ENCODE measurements at places on chromosomes 6 and 20.

DNA sequence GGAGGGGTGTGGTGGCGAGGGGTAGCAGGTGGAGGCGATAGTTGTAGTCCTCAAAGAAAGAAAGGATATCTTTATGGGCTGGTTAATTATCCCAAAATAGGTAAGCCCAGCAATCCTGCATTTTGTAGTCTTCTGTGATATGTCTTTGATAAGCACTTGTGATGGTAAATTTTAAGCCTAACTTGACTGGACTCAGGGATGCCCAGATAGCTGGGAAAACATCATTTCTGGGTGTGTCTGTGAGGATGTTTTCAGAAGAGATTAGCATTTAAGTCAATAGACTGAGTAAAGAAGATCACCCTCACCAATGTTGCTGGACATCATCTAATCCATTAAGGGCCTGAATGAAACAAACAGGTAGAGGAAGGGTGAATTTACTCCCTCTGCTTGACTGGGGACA is 124.8 kb upstream of the RIPOR2 start:
- no peak for DNase-seq

GRCh38 chr6:25927756-25928216 is 2.7 kb downstream of the SLC17A2 start:
- DNase-seq = no peak

- DNase-seq = no peak
These were observed 96.8 kb downstream of the PSMG4 start for GRCh38 chr6:3355358-3356055.

- DNase-seq = no peak
These were observed 20.6 kb upstream of the EPB41L2 start for GRCh38 chr6:131083687-131084086.

- no peak for DNase-seq
These were observed 106.5 kb downstream of the CDH26 start for GRCh38 chr20:60064554-60065196.

DNA sequence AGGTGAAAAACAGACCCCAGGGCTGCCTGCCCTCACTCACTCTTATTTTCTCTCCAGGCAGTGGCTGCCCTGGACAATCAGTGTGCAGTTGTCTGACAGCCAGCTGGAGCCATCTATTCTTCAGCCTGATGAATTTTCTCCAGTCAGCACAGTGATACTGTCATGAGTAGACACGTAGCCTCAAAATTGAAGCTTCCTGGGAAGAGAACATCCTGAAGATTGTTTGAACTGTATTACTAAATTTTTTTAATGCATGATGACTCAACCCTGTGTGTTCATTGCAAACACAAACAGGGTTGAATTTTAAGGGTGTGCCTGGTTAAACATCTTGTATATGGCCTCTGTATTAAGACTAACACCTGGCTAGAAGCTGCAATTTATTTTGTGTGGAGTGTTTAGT is 49.8 kb upstream of the STXBP5 start:
- DNase-seq = peak; percentile 14

- no peak for DNase-seq
These were observed 37.1 kb upstream of the KCNK5 start for GRCh38 chr6:39266375-39266774.

DNA sequence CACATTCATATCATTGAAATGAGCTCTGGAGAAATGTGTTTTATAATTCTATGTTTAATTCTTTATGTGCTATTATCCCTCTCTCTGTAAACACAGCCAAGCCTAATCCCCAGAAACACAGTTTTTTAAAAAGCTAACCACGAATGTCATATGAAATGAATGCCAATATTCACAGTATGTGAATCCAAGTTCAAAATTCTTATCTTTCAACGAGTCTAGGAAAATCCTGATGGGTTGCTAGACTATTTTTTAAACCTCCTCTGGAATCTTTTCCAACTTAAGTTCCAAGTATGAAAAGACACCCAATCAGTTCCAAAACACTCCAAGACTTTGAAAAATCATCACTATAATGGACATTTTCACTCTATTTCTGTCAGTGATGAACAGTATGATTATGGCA is 689.3 kb downstream of the HACE1 start:
- no peak for DNase-seq

DNA sequence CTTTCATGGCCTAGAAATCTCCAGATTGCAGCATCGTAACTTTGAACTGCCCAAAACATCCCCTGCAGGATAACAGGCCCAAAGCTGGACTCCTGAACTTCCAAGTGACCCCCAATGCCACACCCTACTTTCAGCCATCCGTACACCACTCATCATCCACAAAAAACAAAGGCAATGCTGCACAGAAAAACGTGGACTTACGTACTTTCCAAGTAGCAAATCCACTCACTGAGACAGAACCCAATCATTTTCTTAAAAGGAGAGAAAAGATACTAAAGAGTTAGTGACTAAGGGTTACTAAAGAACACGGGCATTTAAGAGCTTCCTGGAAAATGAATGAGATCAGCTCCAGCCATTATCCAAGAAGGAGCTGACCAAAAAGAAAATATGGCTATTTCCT is 211.0 kb downstream of the WDR27 start:
- no peak for DNase-seq

DNA sequence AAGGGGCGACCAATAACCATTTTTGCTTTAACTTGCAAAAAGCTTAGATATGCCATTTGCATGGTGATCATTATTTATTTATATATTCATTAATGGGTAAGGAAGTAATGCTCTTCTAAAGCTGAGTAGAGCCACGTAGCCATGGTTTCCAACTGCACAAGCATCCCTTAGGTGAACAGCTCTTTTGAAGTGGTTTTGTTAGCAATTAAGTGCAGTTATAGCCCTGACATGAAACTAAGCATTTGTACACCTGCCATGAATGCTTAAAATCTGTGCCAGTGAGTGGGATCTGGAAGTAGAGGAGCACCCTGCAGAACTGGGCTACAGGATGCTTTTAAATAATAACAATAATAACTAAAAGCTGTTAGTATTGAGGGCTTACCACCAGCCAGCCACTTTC is 19.1 kb downstream of the TRAF3IP2 start:
- DNase-seq = peak; percentile 75

- DNase-seq = peak; percentile 57
These were observed at the start of gene ZNF334 for GRCh38 chr20:46512943-46513844. Gene ZNF334 (minus strand): TSS chr20:46513559. CDS start chr20:46512102, 1,457 bp downstream.

DNA sequence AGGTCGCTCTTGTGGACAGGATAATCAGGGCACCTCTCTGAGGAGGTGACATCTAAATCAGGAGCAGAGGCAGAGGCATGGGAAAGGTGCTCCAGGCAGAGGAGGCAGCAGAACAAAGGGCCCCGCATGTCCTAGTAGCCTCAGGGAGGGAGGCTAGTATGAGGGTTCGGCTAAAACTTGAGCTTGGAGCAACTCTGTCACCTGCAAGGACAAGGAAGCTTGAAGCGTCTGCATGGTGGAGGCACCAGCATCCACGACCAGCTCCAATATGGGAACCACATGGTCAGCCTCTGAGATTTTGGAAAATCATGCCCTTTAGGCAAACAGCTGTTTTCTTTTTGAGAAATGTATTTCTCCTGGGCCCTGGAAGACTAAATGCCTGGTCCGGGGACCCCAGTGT is 13.0 kb upstream of the MPC1 start:
- DNase-seq = no peak

DNA sequence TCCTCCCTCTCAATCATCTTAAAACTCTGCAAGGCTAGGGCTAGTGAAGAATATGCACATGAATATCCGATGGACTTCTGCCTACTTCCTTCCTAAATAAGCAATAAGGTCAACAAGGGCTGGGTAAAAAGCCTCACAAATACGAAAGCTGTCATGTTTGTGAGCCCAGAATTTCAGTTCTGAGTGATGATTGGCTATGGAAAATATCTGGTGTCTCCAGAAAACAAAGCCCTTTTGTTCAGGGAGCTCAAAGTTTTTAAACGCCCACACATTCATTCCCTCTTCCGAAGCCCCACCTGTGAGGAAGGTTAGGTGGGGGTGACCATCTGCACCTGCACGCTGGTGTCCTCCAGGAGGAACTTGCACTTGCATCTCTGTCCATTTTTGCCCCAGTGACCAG is 126.9 kb upstream of the ARMC2 start:
- DNase-seq = no peak

GRCh38 chr6:72035486-72035885 is 149.1 kb downstream of the RIMS1 start:
- DNase-seq = no peak

- no peak for DNase-seq
These were observed 357.5 kb upstream of the JAG1 start for GRCh38 chr20:11031300-11031699.

DNA sequence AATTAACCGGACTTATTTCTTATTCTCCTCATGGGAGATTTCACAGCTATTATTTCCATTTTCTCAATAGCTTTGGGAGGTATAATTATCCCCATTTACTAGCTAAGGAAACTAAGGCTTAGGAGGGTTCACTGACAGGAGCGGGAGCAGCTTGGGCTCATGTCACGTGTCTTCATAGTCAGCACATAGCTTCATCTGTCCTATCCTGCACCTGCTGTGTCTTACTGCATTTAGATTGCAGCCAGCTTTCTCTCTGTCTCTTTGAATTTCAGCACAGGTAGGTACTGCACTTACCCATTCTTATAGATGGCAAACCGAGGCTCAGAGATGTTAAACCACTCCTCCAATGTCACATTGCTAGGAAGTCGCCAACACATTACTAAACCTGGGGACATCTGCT is 839.9 kb downstream of the MAFB start:
- DNase-seq = no peak

DNA sequence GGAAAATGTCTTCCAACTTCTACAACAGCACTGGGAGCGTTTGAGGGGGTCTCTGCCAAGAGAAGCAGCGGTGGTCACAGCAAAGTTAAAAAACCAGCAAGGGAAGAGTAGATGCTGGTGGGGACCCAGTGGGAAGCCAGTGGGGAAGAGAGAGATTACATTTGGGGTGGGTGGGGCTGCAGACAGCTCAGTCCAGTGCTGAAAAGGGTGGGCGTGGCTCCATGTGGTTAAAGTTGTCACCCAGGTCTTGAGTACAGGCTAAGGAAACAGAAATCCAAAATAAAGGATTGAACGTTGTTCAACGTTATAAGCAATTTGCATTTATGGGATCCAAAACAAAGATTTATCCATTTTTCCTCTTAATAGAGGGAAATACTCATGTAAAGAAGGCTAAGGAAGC is 106.3 kb upstream of the LY86 start:
- no peak for DNase-seq

DNA sequence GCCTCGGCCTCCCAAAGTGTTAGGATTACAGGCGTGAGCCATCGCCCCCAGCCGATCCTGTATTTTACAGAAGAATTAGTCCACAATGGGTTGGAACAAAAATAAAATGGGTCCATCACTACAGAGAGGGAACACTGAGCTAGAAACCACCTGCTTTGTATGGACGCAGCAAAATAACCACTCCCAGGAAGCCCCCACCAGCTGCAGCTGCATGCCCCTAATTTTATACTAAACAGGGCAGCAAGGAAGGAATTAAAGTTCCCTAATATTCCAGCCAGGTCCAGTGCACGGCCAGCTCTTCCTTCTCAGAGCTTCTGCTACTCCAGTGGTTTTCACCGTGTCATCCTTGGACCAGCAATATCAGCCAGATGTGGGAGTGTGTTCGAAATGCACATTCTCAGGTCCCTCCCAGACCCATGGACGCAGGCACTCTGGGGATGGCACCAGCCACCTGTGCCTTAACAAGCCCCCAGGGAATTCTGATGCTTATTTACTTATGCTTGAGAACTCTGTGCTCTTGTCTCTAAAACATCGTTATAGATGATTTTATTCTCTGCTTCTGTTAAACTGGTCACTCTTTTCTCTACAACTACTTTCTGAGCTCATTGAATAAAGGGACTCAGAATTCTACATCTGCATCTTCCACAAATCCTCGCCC is 189.5 kb upstream of the SLC24A3 start:
- no peak for DNase-seq

GRCh38 chr6:170075659-170076223 is 215.1 kb downstream of the DLL1 start:
- DNase-seq = no peak

- no peak for DNase-seq
These were observed 322.9 kb upstream of the TFAP2D start for GRCh38 chr6:50390416-50390815.

- no peak for DNase-seq
These were observed 8.8 kb downstream of the DLGAP4 start for GRCh38 chr20:36314734-36315544.

- no peak for DNase-seq
These were observed 652 bp downstream of the BMP6 start for GRCh38 chr6:7726416-7727085.

GRCh38 chr20:64119301-64119680 is 11.9 kb upstream of the NPBWR2 start:
- DNase-seq = no peak

GRCh38 chr20:63850689-63851547 is 10.4 kb upstream of the ABHD16B start:
- DNase-seq = no peak

DNA sequence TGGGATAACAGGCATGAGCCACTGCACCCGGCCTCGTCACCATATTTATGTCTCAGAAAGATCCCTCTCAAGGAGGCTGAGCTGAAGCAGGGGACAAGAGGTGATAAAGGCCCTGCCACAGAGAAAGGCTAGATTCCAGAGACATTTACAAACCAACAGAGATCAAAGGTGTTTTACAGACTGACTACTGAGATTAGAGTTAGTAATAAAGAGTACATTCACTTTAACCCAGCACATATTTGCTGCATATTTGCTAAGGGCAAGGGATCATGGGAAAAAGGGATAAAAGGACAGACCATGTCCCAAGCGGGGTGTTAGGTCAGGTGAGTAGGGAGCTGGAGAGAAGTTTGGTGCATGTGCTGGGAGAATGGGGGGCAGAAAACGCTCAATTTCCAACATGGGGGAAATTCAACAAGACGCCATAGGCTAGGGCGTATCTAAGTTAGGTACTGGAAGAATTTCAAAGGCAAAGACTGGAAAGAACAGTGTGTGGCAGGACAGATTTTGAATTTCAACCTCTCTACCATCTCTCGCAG is 43.8 kb upstream of the SEC63 start:
- no peak for DNase-seq

DNA sequence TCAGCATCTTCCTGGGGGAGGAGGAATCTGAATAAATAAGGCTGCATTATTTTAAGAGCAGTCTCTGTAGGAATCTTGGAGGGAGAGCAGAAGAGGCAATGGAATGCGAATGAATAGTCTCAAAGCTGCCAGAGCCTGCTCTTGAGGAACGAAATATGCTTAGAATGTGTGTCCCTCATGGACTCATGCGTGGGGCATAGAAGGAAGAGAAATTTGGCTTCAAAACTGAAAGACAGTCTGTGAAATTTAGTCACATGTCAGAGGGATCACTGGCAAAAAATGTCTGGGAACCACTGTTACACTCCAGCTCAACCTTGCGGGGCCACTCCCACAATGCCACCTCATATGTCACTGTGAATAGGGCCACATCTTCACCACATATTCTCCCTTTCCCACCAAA is 95.5 kb downstream of the GJA10 start:
- no peak for DNase-seq
